ENCODE measurements at places on chromosomes 1 and 21. TPM values are rescaled to one million over a fixed set of nuclear protein-coding genes. Genes with fewer than 3 reads are reported as not detected.

- no peaks in the 10 kb centered on the region for H3K36me3 ChIP-seq
- DNase-seq: no peak
- H3K27me3 ChIP-seq: no peaks in the 10 kb centered on the region
- H3K27ac ChIP-seq: no peak overlapping the region
Measured at GRCh38 chr1:55481634-55482033, 266.5 kb upstream of the USP24 start.

GRCh38 chr1:14613926-14614325 lies 15.4 kb downstream of the KAZN start:
- H3K27me3 ChIP-seq: no peaks in the 10 kb centered on the region
- H3K27ac ChIP-seq: no peak overlapping the region
- no peaks in the 10 kb centered on the region for H3K36me3 ChIP-seq
- no peak overlapping the region for H3K4me3 ChIP-seq

DNA sequence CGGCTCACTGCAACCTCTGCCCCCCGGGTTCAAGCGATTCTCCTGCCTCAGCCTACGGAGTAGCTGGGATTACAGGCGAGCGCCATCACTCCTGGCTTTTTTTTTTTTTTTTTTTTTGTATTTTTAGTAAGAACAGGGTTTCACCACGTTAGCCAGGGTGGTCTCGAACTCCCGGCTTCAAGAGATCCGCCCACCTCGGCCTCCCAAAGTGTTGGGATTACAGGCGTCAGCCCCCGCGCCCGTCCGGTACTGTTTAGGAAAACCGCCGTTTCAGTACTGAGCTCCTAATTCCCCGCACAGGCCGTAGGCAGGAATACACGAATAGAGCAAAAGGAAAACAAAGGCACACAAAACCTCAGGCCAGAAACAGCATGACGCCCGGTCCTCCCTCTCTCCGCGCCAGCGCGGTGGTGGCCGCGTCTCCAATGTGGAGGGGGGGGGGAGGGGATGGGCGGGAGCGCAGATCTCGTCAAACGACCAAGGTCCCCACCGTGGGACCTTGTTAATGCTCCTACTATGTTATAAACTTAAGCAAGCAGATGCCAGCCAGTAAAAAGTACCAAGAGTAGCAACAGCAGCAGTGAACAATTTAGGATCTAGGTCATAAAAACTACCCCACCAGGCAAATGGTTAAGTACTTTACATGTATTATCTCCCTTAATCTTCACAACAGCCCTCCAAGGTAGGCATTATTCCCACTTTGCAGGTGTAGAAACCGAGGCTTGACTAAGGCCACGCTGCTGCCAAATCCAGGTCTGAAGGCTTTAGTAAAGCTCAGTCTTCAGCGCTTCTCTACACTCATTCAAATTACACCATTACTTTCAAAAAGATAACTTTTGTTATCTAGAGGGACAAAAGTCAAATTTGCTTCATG lies 648 bp upstream of the ADAR start:
- peak overlapping the region; percentile 98 for H3K27ac ChIP-seq
- no peaks in the 10 kb centered on the region for H3K27me3 ChIP-seq
- peaks cover 57% of the 10 kb centered on the region for H3K4me1 ChIP-seq
- H3K4me3 ChIP-seq: peak overlapping the region; percentile 68
- no peak for DNase-seq

GRCh38 chr1:68232289-68233148 lies at the start of gene WLS:
WLS (minus strand) TSS chr1:68232523; CDS start chr1:68232299, 224 bp downstream.
- peaks cover 40% of the 10 kb centered on the region for H3K4me1 ChIP-seq
- peak within 1 kb of the TSS; percentile 63 for H3K4me3 ChIP-seq
- peak; percentile 73 for DNase-seq
- H3K36me3 ChIP-seq: no peaks in the 10 kb centered on the region

DNA sequence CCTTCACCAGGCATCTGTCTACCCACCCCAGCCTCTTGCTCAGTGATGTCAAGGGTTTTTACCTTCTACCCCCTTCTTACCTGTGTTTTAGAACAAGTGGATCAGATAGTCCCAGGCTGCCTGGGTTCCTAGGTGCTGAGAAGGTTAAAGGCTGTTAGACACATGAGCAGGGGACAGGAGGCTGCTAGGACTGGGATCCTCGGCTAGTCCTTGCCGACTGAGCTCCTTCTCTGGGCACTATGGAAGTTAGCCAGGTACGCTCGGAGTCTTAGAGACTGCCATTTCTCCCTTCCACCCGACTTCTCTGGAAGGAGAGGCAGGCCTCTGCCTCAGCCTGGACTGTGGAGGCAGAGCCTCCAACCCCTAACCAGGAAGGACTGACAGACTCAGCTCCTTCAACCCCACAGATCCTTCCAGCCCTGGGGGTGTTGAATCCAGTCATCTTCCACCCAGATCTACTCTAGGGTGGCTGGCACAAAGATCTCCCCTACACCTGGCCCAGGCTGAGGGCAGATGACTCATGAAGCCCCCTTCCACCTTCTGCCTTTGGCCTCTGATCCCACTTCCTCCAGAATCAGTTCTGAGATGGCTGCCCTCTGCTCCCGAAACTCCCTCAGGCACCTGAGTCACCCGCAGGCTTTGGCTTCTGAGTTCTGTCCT lies at the start of gene DYNLT4:
Gene DYNLT4, minus strand, starts transcription at position 648 of the 660 bp plus-strand sequence. CDS start 683 bp downstream, outside the sequence.
- DNase-seq: no peak
- peak within 1 kb of the TSS; percentile 100 for H3K27ac ChIP-seq
- no peaks in the 10 kb centered on the region for H3K27me3 ChIP-seq
- no peaks in the 10 kb centered on the region for H3K4me1 ChIP-seq
- no peaks in the 10 kb centered on the region for H3K36me3 ChIP-seq

- no peaks in the 10 kb centered on the region for H3K27me3 ChIP-seq
- DNase-seq: no peak
- H3K27ac ChIP-seq: no peak overlapping the region
- no peaks in the 10 kb centered on the region for H3K36me3 ChIP-seq
- no peak overlapping the region for H3K4me3 ChIP-seq
Measured at GRCh38 chr1:231631717-231632116, 5.1 kb downstream of the DISC1 start.

GRCh38 chr1:185998391-185998790 lies 264.2 kb downstream of the HMCN1 start:
- H3K4me3 ChIP-seq: no peak overlapping the region
- no peaks in the 10 kb centered on the region for H3K27me3 ChIP-seq
- H3K4me1 ChIP-seq: no peaks in the 10 kb centered on the region
- H3K27ac ChIP-seq: no peak overlapping the region

HTR1D gene
- total RNA-seq: 0.63 TPM

FOXO6 gene
- total RNA-seq: 4.4 TPM

HEYL gene
- total RNA-seq: 11.4 TPM

- no peak overlapping the region for H3K27ac ChIP-seq
- no peak for DNase-seq
- no peak overlapping the region for H3K4me3 ChIP-seq
- H3K36me3 ChIP-seq: no peaks in the 10 kb centered on the region
Measured at GRCh38 chr1:229266274-229266673, 4.6 kb upstream of the RAB4A start.

GRCh38 chr1:30422251-30422650 lies 301.1 kb downstream of the MATN1 start:
- no peak overlapping the region for H3K4me3 ChIP-seq
- H3K27ac ChIP-seq: no peak overlapping the region
- H3K27me3 ChIP-seq: no peaks in the 10 kb centered on the region
- no peaks in the 10 kb centered on the region for H3K36me3 ChIP-seq
- H3K4me1 ChIP-seq: no peaks in the 10 kb centered on the region
- DNase-seq: no peak

DNA sequence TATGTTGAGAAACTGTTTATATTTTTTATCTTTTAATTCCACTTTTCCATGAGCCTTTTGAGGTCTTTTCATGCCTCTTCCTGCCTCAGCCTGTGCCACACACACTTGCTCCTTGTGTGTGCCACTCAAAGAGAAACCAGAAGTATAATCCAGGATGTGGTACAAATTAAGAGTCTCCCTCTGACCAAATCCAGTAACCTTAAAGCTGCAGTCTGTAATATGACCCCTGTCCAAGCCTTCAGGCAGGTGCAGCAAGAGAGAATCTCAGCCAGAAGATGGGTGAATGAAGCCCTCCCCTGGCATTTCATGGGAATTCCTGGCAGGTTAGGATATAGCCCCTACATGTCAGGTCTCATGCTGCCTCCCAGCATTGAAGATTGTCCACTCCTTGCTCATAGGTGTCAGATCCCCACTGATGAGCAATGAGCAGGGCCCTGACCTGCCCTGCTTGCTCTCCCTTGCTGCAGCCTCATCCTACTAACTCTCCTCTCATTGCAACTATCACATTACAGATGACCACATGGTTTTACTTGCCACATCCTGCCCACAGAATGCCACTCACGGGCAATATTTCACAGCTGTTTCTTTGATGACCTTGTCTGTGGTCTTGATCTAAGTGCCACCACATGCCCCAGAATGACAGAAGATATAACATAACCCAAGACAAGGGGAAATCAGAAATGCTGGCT lies 169.3 kb downstream of the SEC16B start:
- no peak overlapping the region for H3K27ac ChIP-seq
- no peak overlapping the region for H3K4me3 ChIP-seq
- H3K27me3 ChIP-seq: no peaks in the 10 kb centered on the region
- no peak for DNase-seq
- no peaks in the 10 kb centered on the region for H3K36me3 ChIP-seq

CELA2B gene
- total RNA-seq: not detected

TRIM46 gene
- total RNA-seq: 20.4 TPM

KCNK1 gene
- 6.0 TPM for total RNA-seq

RGS7 gene
- 1.5 TPM for total RNA-seq

FNBP1L gene
- 21.2 TPM for total RNA-seq

ABCG1 gene
- 32.8 TPM for total RNA-seq

DAP3 gene
- 159 TPM for total RNA-seq

DNA sequence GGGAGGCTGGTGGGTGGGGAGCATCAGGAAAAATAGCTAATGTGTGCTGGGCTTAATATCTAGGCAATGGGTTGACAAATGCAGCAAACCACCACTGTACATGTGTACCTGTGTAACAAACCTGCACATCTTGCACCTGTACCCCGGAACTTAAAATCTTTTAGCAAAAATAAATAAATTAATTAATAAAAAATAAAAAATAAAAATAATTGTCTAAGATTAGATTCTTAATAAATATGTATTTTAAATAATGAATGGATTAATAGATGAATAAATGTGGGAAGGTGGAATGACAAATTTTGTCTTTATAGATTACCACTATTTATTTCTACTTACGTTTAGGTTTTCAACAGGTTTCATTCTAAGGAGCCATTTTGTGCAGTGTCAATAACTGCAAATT lies 563.5 kb upstream of the B3GALT2 start:
- no peak overlapping the region for H3K27ac ChIP-seq
- H3K36me3 ChIP-seq: no peaks in the 10 kb centered on the region
- no peak overlapping the region for H3K4me3 ChIP-seq
- H3K4me1 ChIP-seq: no peaks in the 10 kb centered on the region
- DNase-seq: no peak
- H3K27me3 ChIP-seq: no peaks in the 10 kb centered on the region

GRCh38 chr1:243396876-243397275 lies 141.0 kb downstream of the SDCCAG8 start:
- no peaks in the 10 kb centered on the region for H3K36me3 ChIP-seq
- H3K4me3 ChIP-seq: no peak overlapping the region
- DNase-seq: no peak
- H3K27me3 ChIP-seq: no peaks in the 10 kb centered on the region
- H3K4me1 ChIP-seq: no peaks in the 10 kb centered on the region

DNA sequence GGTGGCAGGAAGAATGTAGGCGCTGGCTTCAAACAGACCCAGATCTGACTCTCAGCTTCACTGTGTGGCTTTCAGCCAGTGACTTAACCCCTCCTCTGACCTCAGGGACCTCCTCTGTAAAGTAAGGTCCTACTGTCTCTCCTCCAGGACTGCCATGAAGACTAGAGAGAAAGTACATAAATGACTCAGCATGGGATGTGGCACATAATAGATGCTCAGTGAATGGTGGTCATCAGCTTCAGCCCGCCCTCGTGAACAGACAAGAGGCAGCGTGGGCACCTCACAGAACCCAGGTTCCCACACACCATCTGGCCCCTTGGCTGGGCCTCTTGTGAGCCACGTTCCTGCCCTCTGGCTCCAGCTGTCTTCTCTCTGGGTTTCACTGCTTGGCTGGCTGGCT lies 126.0 kb downstream of the SYF2 start:
- H3K36me3 ChIP-seq: no peaks in the 10 kb centered on the region
- no peaks in the 10 kb centered on the region for H3K4me1 ChIP-seq
- H3K27ac ChIP-seq: no peak overlapping the region
- no peak for DNase-seq
- no peaks in the 10 kb centered on the region for H3K27me3 ChIP-seq

ALPL gene
- 3.9 TPM for total RNA-seq

ZZZ3 gene
- 73.5 TPM for total RNA-seq

DNA sequence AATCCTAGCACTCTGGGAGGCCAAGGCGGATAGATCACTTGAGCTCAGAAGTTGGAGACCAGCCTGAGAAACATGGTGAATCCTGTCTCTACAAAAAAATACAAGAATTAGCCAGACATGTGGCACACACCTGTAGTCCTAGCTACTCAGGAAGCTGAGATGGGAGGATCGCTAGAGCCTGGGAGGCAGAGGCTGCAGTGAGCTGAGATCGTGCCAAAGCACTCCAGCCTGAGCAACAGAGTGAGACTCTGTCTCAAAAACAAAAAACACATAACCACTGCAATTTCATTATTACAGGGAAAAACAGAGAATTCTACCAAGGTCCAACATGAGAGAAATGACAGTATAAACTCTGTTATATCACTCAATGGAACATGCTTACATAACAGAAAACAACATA lies 4.4 kb upstream of the TOMM20 start:
- no peaks in the 10 kb centered on the region for H3K27me3 ChIP-seq
- no peaks in the 10 kb centered on the region for H3K36me3 ChIP-seq
- no peaks in the 10 kb centered on the region for H3K4me1 ChIP-seq

GRCh38 chr1:42831273-42831672 lies 14.1 kb upstream of the SVBP start:
- H3K4me3 ChIP-seq: no peak overlapping the region
- no peaks in the 10 kb centered on the region for H3K36me3 ChIP-seq
- H3K27me3 ChIP-seq: no peaks in the 10 kb centered on the region

- H3K4me1 ChIP-seq: no peaks in the 10 kb centered on the region
- no peaks in the 10 kb centered on the region for H3K36me3 ChIP-seq
- no peaks in the 10 kb centered on the region for H3K27me3 ChIP-seq
- no peak for DNase-seq
- H3K4me3 ChIP-seq: no peak overlapping the region
- no peak overlapping the region for H3K27ac ChIP-seq
Measured at GRCh38 chr1:27218736-27219135, 15.7 kb upstream of the WDTC1 start.

DNA sequence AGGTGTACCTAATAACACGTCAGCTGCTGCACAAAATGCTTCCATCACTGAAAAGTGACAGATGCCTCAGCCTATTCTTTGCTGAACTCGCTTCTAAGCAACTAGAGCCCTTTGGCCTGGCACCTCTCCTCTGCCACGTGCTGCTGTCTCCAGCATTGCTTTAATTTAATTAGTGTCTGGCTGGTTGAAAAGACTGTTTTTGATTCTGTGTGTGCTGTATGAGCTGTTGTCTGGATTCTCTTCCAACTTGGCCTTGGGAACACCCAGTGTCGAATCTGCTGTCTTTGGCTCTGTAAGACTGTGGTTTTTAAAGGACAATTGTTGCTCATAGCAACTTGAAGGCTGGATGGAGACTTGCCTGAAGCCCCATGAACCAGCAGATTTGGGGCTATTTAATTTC lies 109.5 kb downstream of the PSMG1 start:
- no peak for DNase-seq
- no peaks in the 10 kb centered on the region for H3K36me3 ChIP-seq
- no peak overlapping the region for H3K27ac ChIP-seq
- no peak overlapping the region for H3K4me3 ChIP-seq
- no peaks in the 10 kb centered on the region for H3K27me3 ChIP-seq

ELAPOR1 gene
- total RNA-seq: 0.44 TPM

GJB3 gene
- 0.63 TPM for total RNA-seq

NCF2 gene
- 16.6 TPM for total RNA-seq

CCDC181 gene
- total RNA-seq: 0.39 TPM

GRCh38 chr1:1756661-1757421 lies 21.4 kb downstream of the NADK start:
- H3K36me3 ChIP-seq: peaks cover 3% of the 10 kb centered on the region
- H3K27me3 ChIP-seq: no peaks in the 10 kb centered on the region
- H3K4me3 ChIP-seq: no peak overlapping the region
- DNase-seq: no peak
- no peak overlapping the region for H3K27ac ChIP-seq
